ENCODE measurements at places on chromosomes 7 and 10. TPM values are rescaled to one million over a fixed set of nuclear protein-coding genes. Genes with fewer than 3 reads are reported as not detected.

DNA sequence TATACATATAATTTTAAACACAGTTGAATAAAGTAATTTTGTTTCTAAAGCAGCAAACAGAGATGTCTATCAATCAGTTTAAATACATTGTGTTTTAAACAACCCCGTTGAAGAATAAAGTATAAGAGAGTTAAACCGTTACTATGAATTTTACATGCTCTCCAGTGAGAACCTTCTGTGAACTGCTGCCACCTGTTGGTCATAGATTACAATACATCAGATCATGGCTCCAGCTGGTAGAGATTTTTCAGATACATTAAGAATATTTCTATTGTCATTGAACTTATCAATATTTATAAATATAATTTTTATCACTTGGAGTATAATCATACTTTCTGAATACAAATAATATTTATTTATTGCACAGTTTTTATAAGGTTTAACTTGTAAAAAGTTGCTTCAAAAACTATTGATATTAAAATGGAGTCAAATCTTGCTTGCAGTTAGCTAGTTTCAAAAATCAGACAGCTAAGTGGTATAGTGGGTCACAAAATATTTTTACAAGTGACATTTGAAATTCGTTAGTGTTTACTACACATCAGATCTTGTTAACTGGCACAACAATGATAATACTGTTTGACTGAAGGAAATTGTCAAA lies 561.2 kb upstream of the PHF14 start:
- no peak for DNase-seq

- no peak for DNase-seq
Measured at GRCh38 chr10:14062528-14063260, 268.0 kb downstream of the FRMD4A start.

DNA sequence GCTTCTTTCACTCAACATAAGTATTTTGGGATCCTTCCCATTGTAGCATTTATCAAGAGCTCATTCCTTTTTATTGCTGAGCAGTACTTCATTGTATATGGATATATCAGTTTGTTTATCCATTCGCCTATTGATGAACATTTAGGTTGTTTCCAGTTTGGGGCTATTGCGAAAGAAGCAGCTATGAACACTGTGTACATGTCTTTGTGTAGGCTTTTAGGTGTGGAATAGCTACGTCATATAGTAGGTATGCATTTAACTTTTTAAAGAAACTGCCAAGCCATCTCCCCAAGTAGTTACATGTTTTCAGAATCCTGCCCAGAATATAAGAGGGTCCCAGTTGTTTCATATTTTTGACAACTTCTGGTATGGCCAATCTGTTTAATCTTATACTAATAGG lies 468.1 kb downstream of the IPMK start:
- no peak for DNase-seq

DNA sequence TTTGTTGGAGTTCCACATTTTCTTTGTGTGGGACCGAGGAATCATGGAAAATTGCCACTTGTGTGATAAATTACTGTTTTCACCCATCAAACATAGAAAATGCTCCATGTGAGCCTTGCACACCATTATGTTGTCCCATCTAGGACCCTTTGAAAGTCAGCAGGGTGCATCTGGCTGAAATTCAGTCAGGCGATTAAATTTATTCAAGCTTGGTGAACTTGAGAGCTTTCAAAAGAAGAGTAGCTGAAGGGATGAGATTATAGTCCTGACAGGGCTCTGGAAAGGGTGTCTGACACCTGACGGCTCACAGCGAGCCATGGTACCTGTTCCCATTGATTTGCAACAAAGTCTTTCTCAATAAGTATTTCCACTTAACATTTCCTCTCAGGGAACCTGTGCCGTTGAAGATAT lies 399.7 kb upstream of the ETV1 start:
- DNase-seq = no peak

DNA sequence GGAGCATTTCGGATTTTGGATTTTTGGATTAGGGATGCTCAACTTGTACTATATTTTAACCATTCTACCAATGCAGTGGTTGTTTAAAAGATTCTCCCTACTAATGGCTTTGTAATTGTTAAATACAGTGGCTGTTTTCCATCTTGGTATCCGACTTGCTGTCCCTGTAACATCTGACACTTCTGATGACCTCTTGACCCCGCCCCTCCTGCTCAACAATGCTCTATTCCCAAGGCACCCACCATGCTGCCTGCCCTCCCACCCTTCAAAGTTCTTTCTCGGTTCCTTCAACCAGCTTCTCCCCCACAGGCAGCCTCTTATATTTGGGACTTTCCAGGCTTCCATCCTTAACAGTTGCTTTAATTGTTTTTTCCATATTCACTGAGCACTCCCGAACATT lies 2.0 kb downstream of the PRTFDC1 start:
- peak; percentile 81 for DNase-seq

DNA sequence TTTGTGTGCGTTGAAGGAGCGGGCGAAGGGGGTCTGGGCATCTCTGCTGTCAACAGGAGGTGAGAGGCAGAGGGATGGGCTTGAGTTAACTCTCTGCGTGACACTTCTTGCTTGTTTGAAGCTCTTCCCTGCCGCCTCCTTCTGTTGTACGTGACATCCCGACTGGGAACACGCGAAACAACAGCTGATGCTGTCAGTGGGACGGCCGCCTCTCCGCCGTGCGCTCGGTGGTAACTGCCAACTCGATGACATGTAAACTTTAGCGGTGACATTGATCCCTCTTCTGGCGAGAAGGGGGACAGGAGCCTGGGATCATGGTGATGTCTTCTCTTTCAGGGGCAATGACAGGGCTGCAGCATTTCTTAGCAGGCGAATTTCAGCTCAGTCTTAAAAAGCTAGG lies 394.5 kb downstream of the TYW1 start:
- DNase-seq = no peak

- no peak for DNase-seq
Measured at GRCh38 chr10:74047871-74048270, 50.0 kb downstream of the VCL start.

GRCh38 chr7:28478656-28479055 lies 66.3 kb downstream of the CREB5 start:
- DNase-seq = no peak

- DNase-seq = peak; percentile 72
Measured at GRCh38 chr7:142867097-142867378, 12.2 kb downstream of the EPHB6 start.

- DNase-seq = no peak
Measured at GRCh38 chr7:801940-802381, 30.3 kb upstream of the SUN1 start.

DNA sequence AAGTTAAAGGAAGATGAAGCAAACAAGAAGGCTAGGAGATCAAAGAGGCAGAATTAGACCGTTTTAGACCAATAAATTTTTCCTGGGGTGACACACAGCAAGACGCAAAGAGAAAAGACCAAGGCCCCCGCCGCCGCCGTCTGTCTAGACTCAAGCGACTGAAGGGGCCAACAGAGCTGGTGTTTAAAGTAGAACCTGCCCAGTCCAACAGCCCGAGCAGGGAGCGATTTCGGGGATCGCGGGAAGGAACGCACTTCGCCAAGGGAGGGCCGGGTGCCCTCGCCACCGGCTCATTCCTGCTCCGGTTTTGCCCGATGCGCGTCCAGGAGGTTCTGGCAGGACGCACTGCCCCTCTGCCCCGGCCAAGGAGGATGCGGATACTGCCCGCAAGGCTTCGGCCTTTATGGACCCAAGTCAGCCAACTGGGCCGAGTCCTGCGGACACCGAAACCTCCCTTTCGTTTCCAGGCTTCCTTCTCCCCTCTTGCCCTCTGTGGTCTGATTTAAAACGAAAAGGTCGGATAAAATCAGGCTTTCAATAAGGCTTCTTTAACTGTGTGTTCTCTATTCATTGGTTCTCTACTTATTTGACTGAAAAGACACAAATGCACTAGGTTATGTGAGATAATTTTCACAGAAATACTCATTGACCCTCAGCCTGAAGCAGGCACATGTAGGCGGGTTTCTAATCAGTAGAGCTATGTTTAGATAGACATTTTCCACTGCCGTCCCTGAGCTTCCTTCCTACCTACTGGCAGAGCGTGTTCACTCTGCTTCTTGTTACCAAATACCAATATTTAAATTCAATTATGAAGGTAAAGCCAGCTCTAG lies 2.2 kb upstream of the HOXA7 start:
- DNase-seq = no peak

- no peak for DNase-seq
Measured at GRCh38 chr10:77442699-77443189, 194.9 kb downstream of the KCNMA1 start.

DNA sequence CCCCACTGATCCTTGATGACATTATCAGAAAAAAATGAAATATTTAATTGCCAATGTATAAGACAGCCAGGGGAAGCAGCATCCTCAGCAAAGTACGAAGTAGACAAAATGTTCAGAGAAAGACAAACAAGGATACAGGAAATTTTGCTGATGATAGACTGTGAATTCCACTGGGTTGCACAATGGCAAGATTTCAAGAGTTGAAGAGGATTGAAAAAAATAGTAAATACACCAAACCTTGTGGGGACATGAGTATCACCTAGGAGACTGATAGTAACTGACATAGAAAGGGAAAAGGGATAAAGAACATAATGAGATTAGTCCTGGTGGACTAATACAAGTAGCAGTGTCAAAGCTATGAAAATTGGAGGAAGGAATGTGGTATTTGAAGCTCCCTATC lies 16.5 kb downstream of the CNOT4 start:
- no peak for DNase-seq

GRCh38 chr10:69696073-69696731 lies 66.2 kb downstream of the FAM241B start:
- no peak for DNase-seq

DNA sequence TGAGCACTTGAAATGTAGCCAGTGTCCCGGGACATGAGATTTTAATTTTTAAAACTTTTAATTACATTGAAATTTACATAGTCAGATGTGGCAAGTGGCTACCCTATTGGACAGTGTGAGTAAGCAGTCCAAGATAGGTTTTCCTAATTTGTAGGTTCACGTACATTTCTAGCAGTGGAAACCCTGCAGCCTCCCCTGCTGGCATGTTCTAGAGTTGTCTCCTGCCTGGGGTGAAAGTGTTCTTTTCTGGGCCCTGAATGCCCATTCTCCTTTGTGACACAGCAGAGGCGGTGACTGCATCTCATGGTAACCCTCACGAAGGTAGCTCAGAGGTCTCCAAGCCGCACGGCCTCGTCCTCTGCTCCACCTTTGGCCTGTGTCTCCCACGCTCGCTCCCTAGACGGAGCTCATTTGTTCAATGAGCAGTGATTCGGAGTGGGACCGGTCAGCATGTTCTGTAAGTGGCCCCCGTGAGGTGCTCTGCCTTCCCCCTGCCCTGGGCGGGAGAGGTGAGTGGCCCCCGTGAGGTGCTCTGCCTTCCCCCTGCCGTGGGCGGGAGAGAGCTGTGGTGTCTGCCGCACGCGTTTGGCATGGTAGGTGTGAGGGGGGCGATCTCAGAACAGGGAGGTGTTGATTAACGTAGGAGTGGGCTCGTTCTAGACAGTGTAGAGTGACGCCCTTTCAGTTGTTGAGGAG lies 18.0 kb downstream of the WDR37 start:
- no peak for DNase-seq

- no peak for DNase-seq
Measured at GRCh38 chr7:121178869-121179497, 149.8 kb upstream of the WNT16 start.

- no peak for DNase-seq
Measured at GRCh38 chr7:1395211-1396070, 63.8 kb downstream of the MICALL2 start.

DNA sequence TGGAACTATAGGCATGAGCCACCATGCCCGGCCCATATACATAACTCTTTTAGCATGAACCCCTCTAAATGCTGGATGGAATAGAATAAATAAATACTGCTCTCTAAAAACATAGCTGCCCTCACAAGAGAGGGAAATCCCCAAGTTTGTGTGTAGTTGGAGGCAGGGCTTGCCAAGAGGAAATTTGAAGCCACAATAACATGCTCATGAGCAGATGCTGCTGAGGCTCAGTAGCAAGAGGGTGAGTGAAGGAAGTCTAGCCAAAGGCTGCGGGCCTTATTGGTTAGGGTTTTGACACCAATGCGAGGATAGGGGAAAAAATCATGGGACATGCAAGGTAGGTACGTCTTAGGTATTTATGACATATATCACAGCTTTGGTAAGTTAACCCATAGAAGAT lies 17.3 kb downstream of the TPK1 start:
- DNase-seq = no peak

GRCh38 chr7:22074897-22075296 lies 129.2 kb upstream of the CDCA7L start:
- no peak for DNase-seq

DNA sequence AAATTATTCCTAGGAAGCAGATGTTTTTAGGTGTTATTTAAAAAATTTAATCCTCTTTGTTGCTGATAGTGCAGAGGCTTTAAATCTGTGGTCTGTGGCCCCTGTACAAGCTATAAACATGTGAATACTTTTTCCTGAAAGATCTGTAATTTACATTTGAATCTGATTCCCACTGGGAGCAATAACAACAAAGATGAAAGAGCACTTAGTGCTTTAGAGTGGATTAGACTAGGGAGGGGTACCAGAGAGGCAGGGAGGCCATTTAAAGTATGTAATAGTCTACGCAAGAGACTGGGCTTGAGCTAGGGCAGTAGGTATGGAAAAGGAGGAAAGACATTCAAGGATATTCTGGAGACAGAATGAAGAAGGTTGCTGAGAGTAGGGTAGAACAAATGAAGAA lies 19.1 kb downstream of the BTRC start:
- no peak for DNase-seq

- DNase-seq = no peak
Measured at GRCh38 chr7:2316578-2316977, 2.3 kb upstream of the SNX8 start.

DNA sequence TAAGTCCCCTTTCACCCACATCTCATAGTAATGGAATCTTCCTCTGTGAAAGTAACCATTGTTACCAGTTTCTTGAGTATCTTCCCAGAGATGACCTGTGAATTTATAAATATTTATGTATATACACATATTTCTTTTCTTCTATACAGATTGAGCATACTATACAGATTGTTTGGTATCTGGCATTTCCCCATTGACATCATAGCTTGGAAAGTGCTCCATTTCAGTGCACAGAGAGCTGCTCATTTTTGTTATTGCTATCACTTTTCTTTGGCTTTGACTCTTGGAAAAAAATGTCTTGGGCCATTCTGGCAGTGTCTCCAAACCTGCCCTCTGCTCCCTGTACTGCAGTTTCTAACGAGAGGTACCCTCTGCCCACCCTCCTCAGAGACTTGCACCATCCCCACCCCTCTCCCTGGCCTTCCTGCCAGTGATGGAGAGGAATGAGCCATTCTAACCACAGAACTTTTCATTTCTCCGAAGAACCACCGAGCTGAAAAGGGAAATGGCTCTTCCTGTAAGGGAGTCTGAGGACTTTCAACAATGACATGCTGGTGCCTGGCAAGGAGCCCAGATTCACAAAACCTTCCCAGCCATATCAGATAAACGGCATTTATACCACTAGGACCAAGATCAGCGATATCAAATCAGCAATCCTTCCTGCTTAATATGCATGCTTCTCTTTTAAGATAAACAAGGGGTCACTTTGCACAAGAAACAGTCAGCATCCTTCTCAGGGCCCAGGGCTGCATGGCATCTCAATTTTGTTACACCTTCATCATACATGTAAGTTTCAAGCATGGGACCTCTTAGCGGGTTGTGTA lies 19.7 kb upstream of the CCSER2 start:
- no peak for DNase-seq

Gene LRRN3
- total RNA-seq = 0.80 TPM

Gene GDF10
- 5.6 TPM for total RNA-seq

Gene NKX1-2
- total RNA-seq = not detected

Gene HECW1
- total RNA-seq = 0.42 TPM

Gene DGKI
- total RNA-seq = 0.66 TPM

Gene UNCX
- not detected for total RNA-seq

Gene THSD7A
- total RNA-seq = 3.8 TPM

Gene MRLN
- not detected for total RNA-seq

Gene UFSP1
- 7.9 TPM for total RNA-seq

Gene MBL2
- not detected for total RNA-seq

Gene AFAP1L2
- 19.4 TPM for total RNA-seq

All from esophagus muscularis mucosa (tissue), 4 donors.